ENCODE measurements at places on chromosomes 12 and 14.

DNA sequence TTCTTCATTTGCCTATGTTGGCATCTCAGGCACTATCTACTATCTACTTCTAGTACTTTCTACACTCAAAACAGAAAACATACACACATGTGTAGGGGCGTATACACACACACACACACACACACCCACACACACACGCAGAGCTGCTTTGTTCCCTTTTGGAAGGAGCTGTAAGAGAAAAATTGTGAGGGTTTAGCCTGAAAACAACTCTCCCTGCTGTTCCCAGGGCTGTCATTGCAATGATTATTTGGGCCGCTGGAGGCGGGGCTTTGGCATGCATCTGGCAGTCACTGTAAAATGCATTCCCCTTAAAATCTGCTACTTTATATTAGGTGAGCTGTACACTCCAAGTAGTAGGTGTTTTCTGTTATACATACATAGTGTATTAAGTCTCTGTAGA, 29.1 kb upstream of the SLC38A2 start:
- no peak for DNase-seq

- no peak for DNase-seq
Measured at GRCh38 chr12:87234898-87235297, 794.3 kb downstream of the C12orf50 start.

DNA sequence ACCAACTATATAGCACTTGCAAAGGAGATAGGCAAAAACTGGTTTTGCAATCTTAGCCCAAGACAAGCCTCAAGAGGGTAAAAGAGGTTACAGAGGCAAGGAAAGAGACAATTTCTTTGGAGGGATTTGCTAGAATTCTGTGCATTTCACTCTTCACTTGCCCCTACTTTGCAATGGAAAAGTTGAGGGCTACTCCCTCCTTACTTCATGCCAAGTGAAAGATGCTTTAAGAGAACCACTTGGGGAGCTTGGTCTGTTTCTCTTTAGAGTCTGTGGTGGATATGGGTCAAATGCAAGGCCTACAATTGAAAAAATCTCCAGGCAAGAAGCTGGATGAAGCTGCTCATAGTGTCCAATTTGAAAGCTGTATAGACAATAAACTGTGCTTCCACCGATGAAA, 167.7 kb upstream of the DIO2 start:
- DNase-seq = no peak

- no peak for DNase-seq
Measured at GRCh38 chr12:46221255-46222128, 47.4 kb downstream of the SLC38A1 start.

Data from stimulated activated CD8-positive, alpha-beta memory T cell treated with anti-CD3 and anti-CD28 coated beads, Interleukin-4, amount 100 ng/mL, for 1 hour (primary cell).